ENCODE measurements at places on chromosomes 5 and 9.
A peak's percentile ranks its signal among the peaks of the same experiment; 100 is the strongest.

- peak; percentile 90 for DNase-seq
These were observed 570 bp downstream of the CREBRF start for GRCh38 chr5:173056783-173057061.

DNA sequence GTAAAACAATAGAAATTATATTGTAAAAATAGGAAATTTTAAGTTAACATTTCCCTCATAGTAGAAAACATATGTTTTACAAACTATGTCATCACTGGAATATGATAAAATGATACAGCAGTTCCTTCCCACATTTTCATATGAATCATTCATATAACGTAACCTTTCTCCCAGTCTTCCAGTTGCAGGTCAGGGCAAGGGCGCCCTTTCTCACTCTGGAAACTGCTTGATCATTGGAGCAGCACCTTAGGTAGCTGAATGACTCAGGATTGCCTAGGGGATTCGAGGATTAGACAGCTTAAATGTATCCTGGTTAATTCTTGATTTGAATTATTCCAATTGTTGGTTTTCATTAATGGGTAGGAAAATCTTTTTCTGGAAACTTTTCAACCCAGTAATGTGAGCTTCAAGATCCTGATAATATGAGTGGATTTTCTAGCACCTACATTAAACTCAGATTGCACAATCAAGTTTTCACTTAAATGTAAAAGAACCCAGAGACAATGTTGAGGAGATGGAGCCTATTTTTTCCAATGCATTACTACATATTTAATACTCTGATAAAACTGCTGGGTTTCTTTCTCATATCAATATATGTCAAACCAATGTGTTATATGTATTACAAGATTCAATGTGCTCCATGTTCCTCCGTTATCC, 32.6 kb upstream of the ANXA1 start:
- no peak for DNase-seq

- no peak for DNase-seq
These were observed 378.7 kb downstream of the ENC1 start for GRCh38 chr5:74261866-74262265.

DNA sequence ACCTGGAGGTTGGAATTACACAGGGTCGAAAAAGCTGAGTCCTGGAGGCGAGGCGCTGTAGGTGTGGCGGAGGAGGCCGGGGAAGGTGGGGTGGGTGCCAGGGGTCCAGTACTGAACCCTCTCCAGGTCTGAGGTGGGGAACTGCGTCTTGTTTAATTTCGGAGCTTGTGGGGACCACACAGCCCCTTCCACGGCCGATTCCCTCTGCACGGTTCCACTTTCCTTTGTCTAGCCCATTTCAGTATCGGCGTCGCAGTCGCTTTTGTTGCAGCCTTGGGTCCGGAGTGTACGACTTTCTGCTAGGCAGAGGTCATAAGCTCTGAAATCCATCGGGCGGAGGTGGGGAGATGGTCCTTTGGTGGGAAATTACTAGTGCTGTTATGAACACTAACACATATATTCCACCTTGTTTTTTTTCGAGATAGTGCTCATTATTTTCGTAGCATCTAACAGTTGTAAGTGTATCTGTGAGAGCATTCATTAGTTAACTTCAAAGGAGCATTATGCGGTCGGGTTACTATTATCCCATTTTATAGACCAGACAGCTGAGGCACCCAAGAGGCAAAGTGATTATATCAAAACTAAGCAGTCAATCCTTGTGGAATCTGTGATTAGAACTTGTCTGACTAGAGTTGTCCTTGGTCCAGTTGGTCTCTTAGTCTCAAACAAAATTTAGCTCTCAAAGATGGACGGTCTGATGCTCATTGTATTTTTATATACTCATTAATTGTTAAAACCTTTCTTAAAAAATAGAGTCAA, 737 bp downstream of the RNF180 start:
- DNase-seq, result no peak

DNA sequence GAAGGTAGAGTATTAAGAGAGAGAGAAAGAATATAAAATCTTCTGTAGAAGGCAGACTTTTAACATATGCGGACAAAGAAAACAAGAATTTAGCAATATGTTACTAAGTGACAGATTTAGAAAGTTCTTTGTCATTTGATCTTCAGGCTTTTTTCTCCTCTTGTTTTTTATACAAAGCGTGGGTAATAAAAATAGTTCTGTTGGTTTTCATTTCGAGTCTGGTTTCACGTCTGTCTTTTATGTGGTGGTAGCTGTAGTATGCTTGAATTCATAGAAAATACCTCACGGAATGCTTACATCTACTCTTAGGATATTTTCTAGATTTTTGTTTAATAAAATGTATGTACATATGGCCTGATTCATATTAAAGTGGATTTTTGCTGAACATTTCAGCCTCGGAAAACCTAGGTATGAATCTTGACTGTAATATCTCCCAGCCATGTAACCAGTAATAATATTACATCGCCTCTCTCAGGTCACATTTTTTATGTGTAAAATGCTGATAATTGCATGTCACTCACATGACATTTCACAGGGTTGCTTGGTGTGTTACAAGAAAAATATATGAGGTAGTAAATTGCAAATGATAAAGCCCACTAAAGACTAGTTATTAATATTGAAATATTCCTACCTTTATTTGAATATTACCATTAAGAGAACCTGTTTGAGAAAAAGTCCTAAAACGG, 72.5 kb upstream of the TAF11L2 start:
- no peak for DNase-seq

DNA sequence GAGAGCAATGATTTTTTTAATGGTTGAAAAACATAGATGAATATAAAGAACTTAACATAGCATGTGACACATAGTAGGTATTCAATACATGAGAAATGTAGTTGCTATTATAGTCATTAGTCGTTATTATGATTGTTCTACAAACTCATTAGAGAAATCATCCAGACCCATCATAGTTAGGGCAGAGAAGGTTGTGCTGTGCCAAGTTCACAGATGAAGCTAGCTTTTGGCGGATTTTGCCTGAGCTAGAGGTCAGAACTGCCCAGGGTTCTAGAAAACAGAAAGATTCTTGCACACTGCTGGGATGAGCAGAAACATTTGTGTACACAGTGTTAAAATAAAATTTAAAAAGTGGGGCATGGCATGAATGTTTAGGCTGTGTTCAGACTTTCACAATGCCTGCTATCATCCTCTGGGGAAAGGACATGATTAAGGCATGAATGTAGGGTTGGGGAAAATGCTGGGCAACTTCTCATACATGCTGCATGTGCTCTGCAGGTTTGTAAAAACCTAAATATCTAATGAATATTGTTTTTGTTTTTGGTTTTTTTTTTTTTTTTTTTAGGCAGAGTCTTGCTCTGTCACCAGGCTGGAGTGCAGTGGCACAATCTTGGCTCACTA, 33.3 kb upstream of the RAD23B start:
- no peak for DNase-seq

- no peak for DNase-seq
These were observed 455.9 kb downstream of the CDH9 start for GRCh38 chr5:26582350-26583045.

DNA sequence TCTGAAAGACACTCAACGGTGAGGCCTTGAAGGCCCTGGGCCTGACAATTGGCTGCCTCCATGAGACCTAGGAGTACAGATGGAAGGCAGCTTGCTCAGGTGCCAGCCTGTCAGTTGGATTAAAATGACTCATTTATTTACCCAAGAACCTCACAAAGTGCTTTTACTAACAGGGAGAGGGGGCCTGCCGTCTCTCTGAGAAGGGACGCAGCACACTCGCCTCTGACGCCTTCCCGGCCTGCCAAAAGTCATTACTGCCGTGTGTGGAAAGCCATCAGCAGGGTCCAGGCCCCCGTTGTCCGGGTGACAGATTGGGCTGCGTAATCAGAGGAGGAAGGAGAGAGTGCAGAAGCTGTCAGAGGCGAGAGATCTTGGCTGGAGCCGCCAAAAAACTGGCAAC, 32.4 kb downstream of the DDX31 start:
- no peak for DNase-seq

DNA sequence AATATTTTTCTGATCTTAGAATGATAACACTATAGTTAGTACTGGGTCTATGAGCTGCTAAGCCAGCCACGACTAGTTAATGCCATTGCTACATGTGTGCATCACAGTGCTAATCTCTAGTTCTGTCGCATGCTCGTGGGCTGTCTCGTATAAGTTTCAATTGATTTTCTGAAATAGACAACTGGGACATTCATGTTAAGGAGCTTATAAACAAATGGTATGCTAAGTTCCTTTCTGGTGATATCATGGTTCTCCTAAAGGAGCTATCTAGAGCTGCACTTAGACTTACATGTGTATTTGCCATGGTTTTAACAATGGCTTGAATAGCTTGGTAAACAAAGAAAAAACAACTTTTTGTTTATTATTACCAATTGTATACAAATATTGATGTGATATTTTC, 46.2 kb downstream of the F2RL2 start:
- DNase-seq, result no peak

GRCh38 chr5:139733698-139734538, 61.7 kb upstream of the PSD2 start:
- DNase-seq, result peak; percentile 41

GRCh38 chr9:110101531-110102161, 106.3 kb downstream of the C9orf152 start:
- no peak for DNase-seq

GRCh38 chr5:74188351-74189105, 452.0 kb downstream of the ENC1 start:
- DNase-seq, result no peak

GRCh38 chr9:36053971-36054370, 17.3 kb downstream of the RECK start:
- DNase-seq, result no peak

DNA sequence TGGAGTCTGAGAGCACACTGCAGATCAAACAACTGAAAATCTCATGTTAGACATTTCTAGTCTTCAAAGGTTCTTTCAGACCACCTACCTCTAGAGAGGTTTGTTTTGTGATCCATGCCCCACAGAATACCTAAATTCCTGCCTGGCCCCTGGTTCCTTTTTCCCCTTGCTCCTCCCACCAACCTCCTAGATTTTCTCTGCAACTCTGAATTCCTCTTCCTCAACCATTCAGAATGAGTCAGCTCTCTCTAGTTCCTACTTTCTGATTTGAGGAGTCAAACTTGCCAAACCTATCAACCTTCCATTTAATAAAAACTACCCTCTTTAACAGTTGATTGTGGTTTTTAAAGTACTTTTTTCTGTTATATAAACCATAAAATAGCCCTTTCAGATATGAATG, 83.2 kb upstream of the ZNF462 start:
- no peak for DNase-seq

DNA sequence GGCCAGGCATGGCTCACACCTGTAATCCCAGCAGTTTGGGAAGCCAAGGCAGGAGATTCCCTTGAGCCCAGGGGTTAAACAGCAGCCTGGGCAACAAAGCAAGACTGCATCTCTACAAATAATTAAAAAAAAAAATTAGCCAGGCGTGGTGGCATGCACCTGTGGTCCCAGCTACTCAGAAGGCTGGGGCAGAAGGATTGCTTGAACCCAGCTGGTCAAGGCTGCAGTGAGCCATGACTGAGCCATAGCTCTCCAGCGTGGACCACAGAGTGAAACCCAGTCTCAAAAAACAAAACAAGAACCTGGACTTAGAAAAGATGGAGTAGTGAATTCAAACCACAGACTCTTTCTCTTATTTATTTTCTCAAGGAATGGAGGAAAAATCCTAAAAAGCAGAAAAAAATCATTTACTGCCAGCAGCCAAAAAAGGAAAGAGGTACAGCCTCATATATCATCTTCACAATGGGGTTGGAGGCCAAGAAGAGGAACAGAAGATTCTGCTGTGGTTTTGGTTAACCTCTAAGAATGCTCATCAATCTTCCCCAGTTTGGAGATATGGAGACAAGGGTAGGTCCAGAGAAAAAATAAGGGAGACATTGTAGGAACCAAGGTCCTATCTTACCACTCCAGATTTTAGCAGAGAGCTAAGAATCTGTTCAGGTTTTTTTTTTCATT, 40.0 kb upstream of the MYO10 start:
- DNase-seq, result no peak

DNA sequence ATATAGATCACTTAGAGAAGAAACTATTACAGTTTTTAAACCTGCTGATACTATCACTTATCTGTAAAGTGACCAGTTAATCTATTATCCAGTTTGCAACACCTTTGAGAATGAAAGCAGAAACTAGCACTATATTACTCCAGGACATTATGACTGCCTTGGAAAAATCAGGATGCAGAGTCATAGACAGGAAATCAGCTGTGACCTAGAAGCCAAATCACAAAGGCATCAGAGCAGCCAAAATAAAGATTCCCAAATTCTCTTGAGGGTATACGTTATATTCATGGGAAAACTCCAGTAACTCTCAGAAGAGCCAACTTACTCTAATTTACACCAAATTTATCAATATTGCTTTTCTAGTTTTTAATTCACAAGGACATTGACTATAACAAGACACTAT, 49.9 kb downstream of the CDO1 start:
- no peak for DNase-seq

DNA sequence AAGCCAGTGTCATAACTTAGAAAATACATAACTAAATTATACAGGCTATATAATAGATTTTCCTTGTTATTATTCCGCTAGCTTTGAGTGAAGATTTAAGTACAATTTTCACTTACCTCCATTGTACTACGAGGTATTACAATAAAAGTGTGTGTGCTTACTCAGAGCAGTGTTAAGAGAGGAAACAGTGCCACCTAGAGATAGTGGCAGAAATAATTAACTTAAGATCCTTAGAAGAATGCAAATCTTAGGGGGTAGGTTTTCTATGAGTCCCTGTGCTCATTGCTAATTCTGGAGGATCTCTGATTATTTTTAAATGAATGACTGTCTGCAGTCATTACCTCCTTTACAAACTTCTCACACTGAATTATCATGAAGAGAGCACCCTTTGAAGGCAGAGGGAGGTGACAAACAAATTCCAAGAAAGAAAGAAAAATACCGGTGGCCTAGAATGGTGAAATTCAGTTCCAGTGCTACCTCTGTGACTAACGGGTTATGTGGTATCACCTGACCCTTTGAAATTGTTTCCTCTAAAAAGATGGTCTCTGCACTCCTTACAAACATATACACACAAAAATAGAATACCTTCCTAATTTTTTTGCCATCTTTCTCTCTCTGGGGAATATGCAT, 379.8 kb downstream of the TRIM36 start:
- DNase-seq, result no peak

DNA sequence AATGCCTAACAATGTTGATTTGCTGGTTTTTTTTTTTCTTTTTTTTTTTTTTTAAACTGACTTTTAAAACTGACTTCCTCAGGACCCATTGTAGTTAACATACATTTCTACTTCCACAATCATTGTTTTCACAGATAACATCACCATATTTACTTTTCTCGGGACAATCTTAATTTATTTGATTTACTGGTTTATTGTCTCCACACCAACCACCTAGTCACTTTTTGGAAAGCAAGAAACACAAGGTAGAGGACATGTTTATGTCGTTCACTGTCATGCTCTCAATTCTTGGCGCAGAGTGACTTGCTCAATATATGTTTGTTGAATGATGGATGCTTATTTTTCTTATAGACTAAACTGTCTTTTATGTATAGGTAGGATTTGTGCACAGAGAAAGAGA, 2280.7 kb downstream of the MAT2B start:
- no peak for DNase-seq

- peak; percentile 53 for DNase-seq
These were observed 94.7 kb downstream of the FGF10 start for GRCh38 chr5:44294516-44294915.
